Gastrocnemius medialis (tissue), 4 donors: ENCODE measurements at places on chromosomes 1 and 21. TPM values are rescaled to one million over a fixed set of nuclear protein-coding genes. Genes with fewer than 3 reads are reported as not detected.
A peak's percentile ranks its signal among the peaks of the same experiment; 100 is the strongest.

DNA sequence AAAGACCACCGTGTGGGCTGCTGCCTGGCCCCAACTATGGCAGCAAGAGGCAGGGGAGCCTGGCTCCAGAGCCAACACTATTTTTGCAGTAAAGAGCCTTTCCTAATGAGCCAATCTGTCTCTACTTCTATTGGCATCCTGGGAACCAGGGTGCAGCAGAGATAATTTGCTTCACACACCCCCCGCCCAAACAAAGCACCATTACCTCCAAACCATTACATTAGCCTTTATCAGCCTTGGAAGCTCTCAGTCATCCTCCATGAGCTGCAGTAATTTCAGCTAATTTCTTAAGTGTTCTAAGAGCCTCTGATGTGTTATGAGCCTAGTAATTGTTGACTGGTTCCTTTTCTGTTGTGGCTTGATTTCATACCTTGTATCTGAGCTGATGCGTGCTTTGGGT is 21.6 kb downstream of the ARMH1 start:
- no peak for DNase-seq

F5 gene
- 0.07 TPM for total RNA-seq

- peak; percentile 36 for DNase-seq
Measured at GRCh38 chr1:207316622-207317391, 4.7 kb upstream of the CD55 start.

GRCh38 chr1:53368314-53369033 is 40.6 kb upstream of the LRP8 start:
- DNase-seq: no peak

- no peak for DNase-seq
Measured at GRCh38 chr1:162212713-162213112, 143.2 kb downstream of the NOS1AP start.

DNA sequence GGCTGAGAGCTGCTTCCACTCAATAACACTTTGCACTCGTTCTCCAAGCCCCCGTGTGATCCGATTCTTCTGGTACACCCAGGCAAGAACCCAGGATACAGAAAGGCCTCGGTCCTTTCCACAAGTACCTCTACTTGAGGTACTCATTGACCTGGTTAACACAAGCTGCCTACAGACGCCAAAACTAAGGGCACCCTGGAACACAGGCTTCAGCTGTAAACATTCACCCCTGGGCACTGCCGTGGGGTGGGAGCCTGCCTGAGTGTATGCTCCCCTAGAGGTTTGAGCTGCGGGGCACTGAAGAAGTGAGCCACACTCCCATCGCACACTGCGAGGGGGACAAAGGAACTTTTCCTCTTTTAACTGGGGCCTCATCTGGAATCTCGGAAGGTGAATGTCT is 30.5 kb downstream of the LRRC3 start:
- no peak for DNase-seq

- DNase-seq: no peak
Measured at GRCh38 chr1:183239220-183239742, 53.2 kb downstream of the LAMC2 start.

DNA sequence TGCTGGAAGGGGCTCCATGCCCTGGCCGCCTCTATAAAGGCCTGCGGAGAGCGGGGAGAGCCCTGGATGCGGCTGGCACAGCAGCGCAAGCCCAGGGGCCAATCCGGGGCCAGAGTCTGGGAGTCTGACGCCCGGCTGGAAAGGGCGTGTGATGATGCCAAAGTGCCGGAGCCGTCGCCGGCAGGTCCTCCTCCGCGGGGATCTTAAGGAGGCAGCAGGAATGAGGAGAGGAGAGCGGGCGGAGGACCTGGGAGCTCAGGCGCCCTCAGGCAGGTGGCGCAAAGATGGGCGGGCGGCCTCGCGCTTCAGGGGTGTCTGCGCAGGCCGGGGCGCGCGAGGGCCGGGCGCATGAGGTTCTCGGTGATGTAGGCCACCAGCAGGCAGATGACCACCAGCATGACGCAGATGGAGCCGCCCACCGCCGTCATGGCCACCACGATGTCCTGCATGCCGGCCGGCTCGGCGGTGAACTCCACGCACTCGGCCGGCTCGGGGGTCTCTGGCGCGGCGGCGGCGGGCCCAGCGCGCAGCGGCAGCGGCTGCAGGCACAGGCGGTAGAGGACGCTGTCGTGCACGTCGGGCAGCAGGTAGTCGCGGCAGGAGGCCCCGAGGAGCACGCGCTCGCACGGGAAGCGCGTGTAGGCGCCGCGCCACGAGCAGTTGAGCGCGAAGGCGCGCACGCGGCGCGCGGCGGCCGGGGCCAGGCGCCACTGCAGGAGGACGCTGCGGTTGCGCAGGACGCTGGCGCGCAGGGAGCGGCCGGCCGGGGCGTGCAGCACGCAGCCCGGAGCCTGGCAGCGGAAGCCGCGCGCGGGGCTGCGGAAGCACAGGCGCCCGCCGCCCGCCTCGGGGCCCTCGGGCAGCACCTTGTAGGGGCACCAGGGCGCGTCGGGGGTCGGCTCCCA is 653 bp downstream of the FNDC10 start:
- no peak for DNase-seq

- DNase-seq: no peak
Measured at GRCh38 chr1:14543191-14543840, 55.2 kb upstream of the KAZN start.

DNA sequence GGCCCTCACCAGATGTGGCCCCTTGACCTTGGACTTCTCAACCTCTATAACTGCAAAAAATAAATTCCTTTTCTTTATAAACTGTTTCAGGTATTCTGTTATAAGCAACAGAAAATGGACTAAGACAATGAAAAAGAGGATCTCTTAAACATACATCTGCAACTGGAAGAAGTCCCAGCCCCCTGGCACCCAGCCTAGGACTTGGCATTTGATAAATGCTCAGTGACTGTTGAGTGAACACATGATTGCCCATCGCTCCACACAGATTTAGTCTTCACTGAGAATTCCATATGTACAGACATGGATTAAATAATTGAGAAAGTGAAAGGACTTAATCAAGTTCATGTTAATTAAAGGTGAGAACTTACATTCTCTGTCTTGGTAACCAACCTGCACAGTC is 344.9 kb upstream of the RUNX1 start:
- DNase-seq: no peak

GRCh38 chr1:183002797-183003196 is 20.4 kb upstream of the LAMC1 start:
- no peak for DNase-seq

DNA sequence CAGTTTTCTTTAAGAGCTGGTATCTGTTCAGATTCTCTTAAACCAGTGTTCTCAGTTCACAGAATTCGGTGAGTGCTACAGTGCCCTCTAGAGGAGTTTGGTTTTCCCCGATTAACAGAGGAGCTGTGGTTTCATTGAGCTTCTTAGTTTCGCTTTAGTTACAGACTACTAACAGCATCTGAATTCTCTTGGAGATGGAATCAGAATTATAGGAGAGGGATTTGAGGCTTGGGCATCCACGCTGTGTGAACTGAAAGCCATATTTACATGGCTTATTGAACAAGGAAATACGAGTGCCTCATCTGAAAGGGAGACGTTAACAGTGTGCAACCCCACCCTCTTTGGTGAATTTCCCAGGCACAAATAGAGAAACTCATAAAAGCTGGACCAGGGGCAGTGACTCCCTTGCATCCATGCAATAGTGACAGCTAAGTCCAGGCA is 202.0 kb downstream of the USH2A start:
- DNase-seq: no peak

GRCh38 chr1:64223329-64224151 is 20.1 kb downstream of the UBE2U start:
- DNase-seq: no peak

DNA sequence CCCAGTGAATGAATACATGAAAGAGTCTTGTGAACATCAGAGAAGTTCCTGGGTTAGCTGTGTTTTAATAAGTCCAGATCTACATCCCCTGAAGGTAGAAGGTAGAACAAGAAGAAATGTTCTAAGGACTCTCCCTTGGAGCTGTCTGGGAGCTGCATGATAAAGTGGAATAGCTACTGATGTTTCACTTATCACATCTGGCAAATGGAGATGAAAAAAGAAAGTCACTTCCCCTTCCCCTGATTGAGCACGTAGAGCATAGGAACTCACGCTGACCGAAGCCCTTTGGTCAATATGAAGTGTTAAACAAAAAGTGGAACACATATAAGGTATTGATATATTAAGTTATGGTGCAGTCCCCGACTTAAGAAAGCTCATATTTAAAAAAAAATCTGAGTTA is 53.2 kb upstream of the PARP1 start:
- DNase-seq: no peak
